ENCODE measurements at places on chromosomes 16 and 17.

DNA sequence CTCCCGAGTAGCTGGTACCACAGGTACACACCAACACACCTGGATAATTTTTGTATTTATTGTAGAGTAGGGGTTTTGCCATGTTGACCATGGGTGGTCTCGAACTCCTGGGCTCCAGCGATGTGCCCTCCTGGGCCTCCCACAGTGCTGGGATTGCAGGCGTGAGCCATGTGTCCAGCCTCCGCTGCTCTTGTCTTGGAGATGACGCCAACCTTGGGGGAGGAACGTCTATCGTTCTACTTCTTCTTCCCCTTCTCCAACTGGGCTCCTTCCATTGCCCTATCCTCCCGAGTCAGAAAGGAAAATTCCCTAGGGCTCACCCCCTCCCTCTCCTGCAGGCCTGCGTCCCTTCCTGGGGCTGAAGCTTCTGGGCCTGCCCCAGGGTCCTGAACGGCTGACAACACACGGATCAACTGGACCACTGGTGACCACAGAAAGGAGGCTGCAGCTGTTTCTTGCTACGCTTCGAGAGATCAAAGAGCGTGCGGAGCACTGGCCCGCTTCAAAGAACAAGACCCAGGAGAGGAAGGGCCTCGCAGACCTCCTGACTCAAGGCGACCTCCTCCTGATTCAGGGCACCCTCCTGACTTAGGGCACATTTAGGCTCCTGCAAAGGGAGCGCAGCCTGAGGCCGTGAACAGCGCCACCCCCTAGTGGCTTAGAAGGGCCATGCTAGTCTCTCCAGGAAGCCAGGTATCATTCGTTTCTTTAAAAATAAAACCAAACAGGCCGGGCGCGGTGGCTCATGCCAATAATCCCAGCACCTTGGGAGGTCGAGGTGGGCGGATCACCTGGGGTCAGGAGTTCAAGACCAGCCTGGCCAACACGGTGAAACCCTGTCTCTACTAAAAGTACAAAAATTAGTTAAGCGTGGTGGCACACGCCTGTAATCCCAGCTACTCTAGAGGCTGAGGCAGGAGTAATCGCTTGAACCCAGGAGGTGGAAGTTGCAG lies 48.5 kb upstream of the HELZ start:
- DNase-seq = peak; percentile 38

DNA sequence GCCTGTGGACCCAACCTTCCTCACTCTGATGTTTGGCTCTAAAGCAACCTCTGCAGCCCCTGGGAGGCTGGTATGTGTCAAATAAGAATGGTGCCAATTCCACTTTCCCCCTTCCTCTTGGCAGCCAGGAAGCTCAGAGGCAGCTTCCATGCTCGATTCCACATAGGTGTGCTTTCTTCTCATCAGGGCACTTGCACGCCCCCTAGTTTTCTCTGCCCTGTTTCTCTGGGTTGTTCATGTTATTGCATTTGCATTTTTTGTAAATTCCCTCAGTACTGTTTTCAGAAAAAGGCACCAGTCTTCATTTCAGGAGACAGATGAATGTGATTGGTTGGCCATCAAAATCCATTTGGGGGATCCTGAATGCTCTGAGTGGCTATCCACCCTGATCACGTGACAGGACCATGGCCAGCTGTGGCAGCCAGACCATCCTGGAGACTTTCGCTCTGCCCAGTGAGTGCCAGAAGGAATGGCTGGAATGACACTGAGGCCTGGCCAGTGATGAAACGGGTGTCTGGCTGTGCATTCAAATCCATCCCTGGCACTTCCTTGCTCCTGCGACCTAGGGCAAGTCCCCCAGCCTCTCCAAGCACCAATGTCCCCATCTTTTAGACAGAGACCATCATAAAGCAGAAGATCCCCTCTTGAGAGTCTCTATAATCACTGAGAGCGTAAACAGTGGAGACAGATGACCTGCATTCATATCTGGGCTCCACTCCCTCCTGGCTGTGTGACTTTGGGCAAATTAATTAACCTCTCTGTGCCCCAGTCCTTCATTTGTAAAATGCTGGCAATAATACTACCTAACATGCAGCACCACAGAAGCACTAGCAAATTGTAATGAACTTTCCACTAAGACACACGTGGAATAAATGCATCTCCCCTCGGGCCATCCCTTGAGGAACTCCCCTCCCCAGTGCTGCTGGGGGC lies 56.4 kb downstream of the CNGB1 start:
- DNase-seq = no peak

DNA sequence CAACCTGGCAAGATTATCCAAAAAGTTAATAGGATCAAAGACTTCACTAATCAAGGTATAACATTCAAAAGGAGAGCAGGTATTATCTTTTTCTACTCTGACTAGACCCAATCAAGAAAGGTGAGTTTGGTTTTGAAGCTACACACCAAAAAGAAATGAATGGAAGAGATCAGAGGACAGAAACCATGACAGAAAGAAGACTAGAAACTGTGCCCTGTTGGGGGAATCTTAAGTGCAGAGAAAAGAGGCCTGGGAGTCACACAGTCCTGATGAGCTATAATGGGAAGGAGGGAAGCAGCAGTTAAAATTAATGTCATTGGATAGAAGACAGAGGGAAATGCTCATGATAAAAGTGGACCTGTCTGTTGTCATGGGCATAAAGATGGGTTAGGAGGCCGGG lies 17.3 kb downstream of the ZZEF1 start:
- DNase-seq = no peak

- DNase-seq = no peak
Measured at GRCh38 chr17:40849723-40850122, 17.3 kb downstream of the KRT12 start.

- no peak for DNase-seq
Measured at GRCh38 chr17:82343560-82343959, 10.0 kb upstream of the SECTM1 start.

GRCh38 chr16:87678618-87679017 lies 76.3 kb downstream of the JPH3 start:
- DNase-seq = no peak

- DNase-seq = peak; percentile 59
Measured at GRCh38 chr17:82241926-82242697, 13.3 kb downstream of the SLC16A3 start.

Data from umbilical cord (tissue), 2 donors.